ENCODE measurements at places on chromosomes 5 and 9. TPM values are rescaled to one million over a fixed set of nuclear protein-coding genes. Genes with fewer than 3 reads are reported as not detected.

DNA sequence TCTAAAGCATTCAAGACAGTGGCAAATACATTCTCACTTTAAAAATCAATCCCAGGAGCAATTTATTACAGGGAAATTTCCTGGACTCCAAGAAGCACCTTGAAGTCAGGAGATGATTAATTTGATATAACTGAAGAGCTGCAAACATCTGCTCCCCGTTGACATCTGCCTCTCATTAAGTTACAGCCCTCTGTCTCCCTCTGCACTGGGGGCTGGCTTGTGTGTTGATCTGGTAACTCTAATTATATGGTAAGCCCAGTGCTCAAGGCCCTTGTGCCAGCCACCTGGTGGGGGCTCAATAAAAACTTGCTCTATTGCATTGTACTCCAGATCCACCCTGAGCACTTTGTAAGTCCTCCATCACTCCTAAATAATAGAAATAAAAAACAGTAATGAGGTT is 131.1 kb upstream of the ZNF462 start:
- H3K27me3 ChIP-seq, result no peaks in the 10 kb centered on the region
- H3K4me3 ChIP-seq, result no peak overlapping the region
- no peak for DNase-seq
- no peaks in the 10 kb centered on the region for H3K4me1 ChIP-seq
- no peaks in the 10 kb centered on the region for H3K36me3 ChIP-seq

DNA sequence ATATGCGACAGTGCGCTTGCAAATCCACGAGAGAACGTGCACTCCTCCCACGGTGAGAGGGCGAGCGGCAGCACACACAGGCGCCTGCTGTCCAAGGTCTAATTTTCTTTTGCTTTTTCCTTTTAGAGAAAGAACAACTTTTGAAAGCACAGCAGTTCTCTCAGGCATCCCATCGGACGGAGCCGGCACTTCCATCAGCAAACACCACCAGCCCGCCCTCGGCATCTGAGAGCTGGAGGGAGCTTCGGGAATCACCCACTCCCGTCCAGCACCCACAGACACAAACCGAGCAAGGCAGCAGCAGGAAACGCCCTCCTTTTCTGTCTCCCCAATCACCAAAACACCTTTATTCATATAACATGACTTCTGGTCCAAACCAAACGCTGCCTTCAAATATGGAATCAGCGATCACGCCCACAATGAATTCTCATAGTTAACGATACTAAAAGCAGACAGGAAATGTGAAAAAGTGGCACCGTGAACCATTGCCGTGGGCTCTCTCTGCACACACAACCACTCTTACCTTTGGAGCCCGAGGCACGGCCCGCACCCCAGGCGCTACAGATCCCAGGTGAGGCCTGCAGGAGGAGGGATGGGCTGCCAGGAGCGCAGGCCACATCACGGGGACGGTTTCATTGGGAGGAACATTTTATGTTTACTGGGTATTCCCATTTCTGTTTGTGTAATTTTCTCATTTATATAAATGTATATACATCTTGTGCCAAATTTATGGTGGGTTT is 14.2 kb downstream of the LPCAT1 start:
- H3K27ac ChIP-seq, result no peak overlapping the region
- H3K4me1 ChIP-seq, result peaks cover under 1% of the 10 kb centered on the region
- peaks cover 11% of the 10 kb centered on the region for H3K36me3 ChIP-seq
- H3K4me3 ChIP-seq, result no peak overlapping the region
- no peak for DNase-seq

DNA sequence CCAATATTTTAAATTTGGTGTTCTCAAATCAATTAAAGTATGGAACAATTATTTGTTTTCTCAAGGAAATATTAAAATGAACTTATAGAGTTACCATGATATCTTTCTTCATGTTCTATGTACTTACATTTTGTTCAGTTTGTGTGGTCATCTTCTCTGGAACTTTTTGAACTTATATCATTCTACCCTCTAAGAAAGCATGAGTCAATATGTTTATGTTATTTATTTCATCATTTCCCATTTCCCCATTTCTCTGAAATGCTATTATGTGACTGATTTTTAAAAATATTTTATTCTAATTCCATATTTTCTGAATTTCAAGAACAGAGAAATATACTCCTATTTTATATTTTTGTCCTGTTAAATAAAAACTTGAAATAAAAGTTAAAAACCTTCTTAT is 123.5 kb upstream of the ACOT12 start:
- H3K27ac ChIP-seq, result no peak overlapping the region
- peaks cover 1% of the 10 kb centered on the region for H3K4me1 ChIP-seq
- H3K4me3 ChIP-seq, result no peak overlapping the region
- no peak for DNase-seq
- H3K27me3 ChIP-seq, result no peaks in the 10 kb centered on the region
- H3K36me3 ChIP-seq, result no peaks in the 10 kb centered on the region

GRCh38 chr9:117734523-117735314 is 30.5 kb downstream of the TLR4 start:
- H3K27ac ChIP-seq, result no peak overlapping the region
- no peaks in the 10 kb centered on the region for H3K36me3 ChIP-seq
- H3K4me3 ChIP-seq, result no peak overlapping the region
- peaks cover 4% of the 10 kb centered on the region for H3K4me1 ChIP-seq
- DNase-seq, result no peak

- no peak overlapping the region for H3K27ac ChIP-seq
- DNase-seq, result no peak
- H3K4me3 ChIP-seq, result no peak overlapping the region
- no peaks in the 10 kb centered on the region for H3K27me3 ChIP-seq
- peaks cover 7% of the 10 kb centered on the region for H3K4me1 ChIP-seq
These were observed 53.1 kb downstream of the NXNL2 start for GRCh38 chr9:88587885-88588649.

GRCh38 chr5:68515514-68515913 is 300.0 kb downstream of the PIK3R1 start:
- no peak overlapping the region for H3K4me3 ChIP-seq
- H3K36me3 ChIP-seq, result no peaks in the 10 kb centered on the region
- H3K4me1 ChIP-seq, result no peaks in the 10 kb centered on the region
- no peaks in the 10 kb centered on the region for H3K27me3 ChIP-seq
- H3K27ac ChIP-seq, result no peak overlapping the region

DNA sequence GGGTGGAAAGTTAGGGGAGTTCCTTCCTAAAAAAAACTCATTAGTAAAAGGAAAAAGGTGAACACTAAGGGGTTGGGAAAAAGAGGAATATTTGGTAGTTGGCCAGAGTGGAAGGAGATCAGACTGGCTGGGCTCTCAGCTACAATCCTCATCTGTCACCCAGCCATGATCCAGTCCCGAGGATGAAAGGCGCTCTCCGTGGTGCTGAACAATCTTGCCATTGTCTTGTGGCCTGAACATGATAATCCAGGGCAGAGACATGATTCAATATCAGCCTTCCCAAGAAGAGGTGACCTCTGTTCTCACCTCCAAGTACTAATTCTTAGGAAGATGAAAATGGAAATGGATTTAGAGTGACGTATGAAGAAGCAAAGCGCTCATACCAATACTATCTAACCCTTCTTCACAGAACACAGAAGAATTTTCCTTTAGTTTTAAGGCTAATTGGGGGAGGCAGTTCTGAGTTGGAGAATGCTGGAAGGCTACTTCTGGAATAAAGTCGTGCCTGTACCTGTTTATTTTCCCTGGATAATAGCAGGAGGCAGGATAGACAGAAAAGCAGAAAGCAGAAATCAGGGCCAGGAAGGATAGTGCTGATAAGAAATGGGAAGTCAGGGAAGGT is 36.6 kb upstream of the MYORG start:
- H3K27ac ChIP-seq, result no peak overlapping the region
- H3K4me3 ChIP-seq, result no peak overlapping the region
- no peak for DNase-seq
- no peaks in the 10 kb centered on the region for H3K36me3 ChIP-seq
- H3K27me3 ChIP-seq, result no peaks in the 10 kb centered on the region

- no peak for DNase-seq
- no peaks in the 10 kb centered on the region for H3K36me3 ChIP-seq
- no peak overlapping the region for H3K4me3 ChIP-seq
- no peaks in the 10 kb centered on the region for H3K27me3 ChIP-seq
- H3K4me1 ChIP-seq, result no peaks in the 10 kb centered on the region
These were observed 72.7 kb downstream of the MTRR start for GRCh38 chr5:7941692-7942091.

DNA sequence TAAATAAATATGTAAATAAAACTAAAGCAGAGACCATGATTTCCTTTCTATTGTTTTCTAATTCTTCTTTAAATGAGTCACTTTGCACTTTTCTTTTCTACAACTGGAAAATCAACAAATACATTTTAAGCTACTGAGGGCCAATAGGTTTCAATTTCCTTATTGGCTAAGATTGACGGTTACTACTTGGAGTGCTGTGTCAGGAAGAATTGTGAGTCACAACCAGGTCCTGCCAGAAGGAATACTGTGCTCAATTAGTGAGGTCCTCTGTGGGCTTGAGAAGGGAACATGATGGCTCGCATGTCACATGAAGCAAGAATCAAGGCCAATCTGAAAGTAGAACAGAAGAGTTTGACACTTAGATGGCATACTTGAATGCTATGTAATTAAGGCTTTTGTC is 110.8 kb downstream of the HMHB1 start:
- no peak for DNase-seq
- no peaks in the 10 kb centered on the region for H3K36me3 ChIP-seq
- peaks cover 3% of the 10 kb centered on the region for H3K4me1 ChIP-seq

GRCh38 chr5:16437977-16438376 is 27.6 kb downstream of the ZNF622 start:
- no peaks in the 10 kb centered on the region for H3K27me3 ChIP-seq
- no peak overlapping the region for H3K27ac ChIP-seq
- H3K4me1 ChIP-seq, result no peaks in the 10 kb centered on the region
- no peak for DNase-seq

DNA sequence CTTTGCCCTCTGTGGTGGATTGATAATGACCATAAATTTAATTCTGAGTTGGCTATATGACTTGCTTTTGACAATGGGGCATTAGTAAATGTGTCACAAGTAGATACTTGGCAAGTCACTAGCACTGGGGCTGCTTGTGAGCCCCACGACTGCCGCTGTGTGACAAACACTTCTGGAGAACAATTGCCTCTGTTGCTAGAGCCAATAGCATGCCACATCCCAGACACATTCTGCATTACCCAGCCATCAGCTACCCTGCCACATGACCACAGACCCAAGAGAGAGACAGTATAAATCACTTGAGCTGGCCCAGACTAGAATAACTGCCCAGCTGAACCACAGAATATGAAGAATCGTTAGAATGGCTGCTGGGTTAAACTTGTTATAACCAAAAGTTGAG is 753.2 kb upstream of the DMAC1 start:
- no peaks in the 10 kb centered on the region for H3K36me3 ChIP-seq
- H3K4me1 ChIP-seq, result no peaks in the 10 kb centered on the region
- no peaks in the 10 kb centered on the region for H3K27me3 ChIP-seq
- no peak for DNase-seq
- no peak overlapping the region for H3K27ac ChIP-seq

GRCh38 chr5:54403885-54404416 is 51.5 kb upstream of the HSPB3 start:
- no peak overlapping the region for H3K4me3 ChIP-seq
- H3K27ac ChIP-seq, result peak overlapping the region; percentile 36
- H3K4me1 ChIP-seq, result peaks cover 11% of the 10 kb centered on the region

- peak; percentile 11 for DNase-seq
- no peak overlapping the region for H3K27ac ChIP-seq
- H3K27me3 ChIP-seq, result no peaks in the 10 kb centered on the region
- H3K4me1 ChIP-seq, result peaks cover 8% of the 10 kb centered on the region
These were observed 114.9 kb upstream of the NFIB start for GRCh38 chr9:14428781-14429230.

DNA sequence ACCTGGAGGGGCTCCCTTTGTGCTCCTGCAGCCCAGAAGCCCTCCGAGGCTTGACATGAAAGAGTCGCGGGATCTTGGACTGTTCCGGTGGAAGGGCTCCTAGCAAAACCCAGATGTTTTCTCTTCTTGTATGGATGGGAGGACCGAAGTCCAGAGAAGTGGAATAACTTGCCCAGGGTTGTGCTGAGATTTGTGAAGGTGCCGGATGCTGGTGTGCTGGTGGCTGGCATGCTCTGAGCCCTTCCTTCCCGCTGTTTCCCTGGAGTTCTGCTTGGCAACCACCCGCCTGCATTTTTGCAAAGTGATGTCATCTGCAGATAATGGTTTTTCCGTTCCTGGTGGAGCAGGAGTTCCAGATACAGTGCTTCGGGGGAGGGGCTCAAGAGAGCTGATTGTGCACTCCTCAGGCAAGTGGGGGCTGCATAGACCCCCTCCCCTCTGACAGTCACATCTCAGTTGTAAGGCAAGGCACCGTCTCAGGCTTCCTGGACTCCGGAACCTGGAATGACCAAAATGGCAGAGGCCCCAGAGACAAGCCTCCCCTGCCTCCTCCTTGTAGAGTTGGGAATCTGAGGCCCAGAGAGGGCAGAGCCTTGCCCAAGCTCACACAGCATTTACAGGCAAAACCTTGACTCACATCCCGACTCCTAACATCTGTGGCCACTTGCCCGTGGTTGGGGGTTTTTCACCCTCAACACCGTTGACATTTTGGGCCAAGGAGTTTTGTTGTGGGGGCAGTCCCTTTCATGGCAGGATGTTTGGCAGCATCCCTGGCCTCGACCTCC is 157.0 kb downstream of the RGS3 start:
- no peak for DNase-seq
- peak overlapping the region; percentile 62 for H3K4me3 ChIP-seq
- H3K36me3 ChIP-seq, result no peaks in the 10 kb centered on the region
- peak overlapping the region; percentile 99 for H3K27ac ChIP-seq
- no peaks in the 10 kb centered on the region for H3K27me3 ChIP-seq

Gene SLC36A2
- not detected for total RNA-seq

- H3K4me3 ChIP-seq, result peak overlapping the region; percentile 86
- no peaks in the 10 kb centered on the region for H3K27me3 ChIP-seq
- peak overlapping the region; percentile 93 for H3K27ac ChIP-seq
- H3K4me1 ChIP-seq, result peaks cover 53% of the 10 kb centered on the region
- no peaks in the 10 kb centered on the region for H3K36me3 ChIP-seq
- DNase-seq, result no peak
These were observed 662 bp downstream of the SUSD3 start for GRCh38 chr9:93059011-93059714.

Gene SYNPO
- 191 TPM for total RNA-seq

All from thoracic aorta (tissue), 2 donors.